H7 (cell line): ENCODE measurements at places on chromosomes 1 and 21.

DNA sequence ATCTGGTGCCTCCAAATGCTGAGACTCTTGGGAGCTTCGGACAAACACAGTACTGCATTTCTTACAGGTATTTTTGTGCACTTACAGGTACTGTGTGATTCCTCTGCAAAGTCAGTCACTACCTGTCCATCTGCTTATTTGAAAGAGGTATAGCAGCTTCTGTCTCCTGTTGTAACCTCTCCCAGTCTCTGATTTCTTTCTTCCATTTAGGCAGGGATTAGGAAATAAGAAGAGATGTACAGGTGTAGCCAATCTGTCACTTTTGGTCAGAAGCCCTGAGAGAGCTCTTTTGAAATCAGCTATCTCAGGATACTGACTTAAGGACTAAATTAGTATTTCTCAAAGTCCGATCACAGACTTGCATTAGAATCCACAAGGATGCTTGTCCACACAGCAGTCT lies 54.0 kb downstream of the AKT3 start:
- no peak for DNase-seq

GRCh38 chr1:186535388-186536133 lies 74.6 kb upstream of the PDC start:
- DNase-seq = no peak

DNA sequence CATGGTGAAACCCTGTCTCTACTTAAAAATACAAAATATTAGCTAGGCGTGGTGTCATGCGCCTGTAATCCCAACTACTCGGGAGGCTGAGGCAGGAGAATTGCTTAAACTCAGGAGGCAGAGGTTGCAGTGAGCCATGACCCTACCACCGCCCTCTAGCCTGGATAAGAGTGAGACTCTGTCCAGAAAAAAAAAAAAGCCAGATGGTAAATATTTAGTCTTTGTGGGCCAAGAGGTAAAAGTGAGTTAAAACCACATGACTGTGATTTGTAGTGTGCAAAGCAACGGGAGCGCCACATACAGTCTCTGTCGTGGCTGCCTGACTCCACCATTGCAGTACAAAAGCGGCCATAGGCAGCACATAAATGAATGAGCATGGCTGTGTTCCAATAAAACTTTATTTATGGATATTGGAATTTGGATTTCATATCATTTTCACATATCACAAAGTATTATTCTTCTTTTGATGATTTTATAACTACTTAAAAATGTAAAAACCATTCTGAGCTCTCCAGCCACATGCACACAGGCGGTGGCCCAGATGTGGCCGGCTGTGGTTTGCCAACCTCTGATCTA lies 51.8 kb upstream of the CASZ1 start:
- no peak for DNase-seq

GRCh38 chr1:72837781-72838180 lies 555.4 kb upstream of the NEGR1 start:
- DNase-seq = no peak

GRCh38 chr1:198267921-198268320 lies 111.1 kb downstream of the NEK7 start:
- DNase-seq = no peak

GRCh38 chr1:107545056-107545577 lies 404.3 kb downstream of the NTNG1 start:
- DNase-seq = no peak

DNA sequence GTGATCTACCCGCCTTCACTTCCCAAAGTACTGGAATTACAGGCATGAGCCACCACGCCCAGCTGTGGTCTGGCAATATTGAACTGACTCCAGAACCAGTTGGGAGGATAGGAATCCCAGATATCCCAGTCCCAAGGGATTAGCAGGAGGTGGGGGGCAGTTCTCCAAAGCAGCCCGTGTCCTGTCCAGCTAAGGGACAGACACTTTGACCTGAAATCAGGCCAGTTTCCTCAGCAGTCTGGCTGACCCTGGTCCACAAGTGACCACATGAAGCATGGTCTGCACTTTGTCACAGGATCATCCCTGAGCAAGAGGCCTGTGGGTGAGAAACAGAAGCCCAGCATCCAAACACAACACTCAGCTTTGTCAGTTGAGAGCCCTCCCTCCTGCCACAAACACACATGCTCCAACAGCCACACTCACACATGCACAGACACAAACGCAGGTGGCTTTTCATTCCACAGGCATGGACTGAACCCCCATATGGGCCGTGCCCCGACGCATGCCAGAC lies 2.7 kb upstream of the FDPS start:
- no peak for DNase-seq

GRCh38 chr1:114333690-114334089 lies 177.3 kb downstream of the TRIM33 start:
- no peak for DNase-seq

GRCh38 chr1:109218516-109218915 lies 4.8 kb downstream of the SARS1 start:
- DNase-seq = no peak

DNA sequence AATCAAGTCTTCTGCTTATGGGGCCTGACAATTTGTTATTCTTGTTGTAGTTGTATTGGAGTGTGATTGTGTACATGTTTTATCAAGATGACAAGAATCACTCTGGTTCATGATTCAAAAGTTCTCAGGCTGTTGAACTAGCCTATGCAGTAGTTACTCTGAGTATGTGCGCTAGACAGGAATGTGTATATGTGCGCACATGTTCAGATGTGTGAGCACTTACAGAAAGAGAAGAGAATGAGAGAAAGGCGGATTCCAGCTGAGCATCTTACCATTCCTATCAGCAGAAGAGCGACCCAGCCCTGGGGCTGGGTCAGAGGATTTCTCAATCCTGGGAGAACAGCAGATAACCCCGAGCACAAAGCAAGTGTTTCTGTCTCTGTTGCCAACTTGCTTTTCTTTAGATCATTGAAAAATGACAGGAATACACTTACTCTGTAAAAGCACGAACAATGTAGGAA lies 110.8 kb upstream of the HOOK1 start:
- no peak for DNase-seq

DNA sequence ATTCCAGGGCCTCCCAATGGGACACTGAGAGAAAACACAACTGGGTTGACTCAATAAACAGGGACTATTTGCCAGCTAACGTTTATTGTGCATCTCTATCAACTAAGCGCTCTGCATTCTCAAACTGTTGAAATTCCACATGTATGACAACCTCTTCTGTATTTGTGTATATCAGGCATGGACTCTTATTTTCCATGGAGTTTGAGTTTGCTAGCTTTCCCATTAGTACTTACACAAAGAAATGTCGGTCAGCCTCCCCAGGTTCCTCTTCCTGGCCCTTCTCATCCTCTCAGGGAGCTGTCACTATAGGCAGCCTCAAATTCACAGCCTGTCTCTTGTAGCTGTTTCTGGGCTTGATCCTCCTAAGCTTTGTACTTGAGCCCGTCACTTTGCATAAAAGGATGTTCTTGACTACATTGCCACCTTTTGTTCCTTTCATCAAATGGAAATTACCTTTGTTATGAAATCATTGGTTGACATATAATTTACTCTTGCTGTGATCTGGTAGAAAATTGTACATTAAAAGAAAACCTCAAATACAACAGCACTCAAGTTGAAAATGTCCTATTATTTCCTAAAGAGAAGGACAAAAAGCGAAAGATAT lies 60.0 kb upstream of the NTPCR start:
- DNase-seq = no peak

DNA sequence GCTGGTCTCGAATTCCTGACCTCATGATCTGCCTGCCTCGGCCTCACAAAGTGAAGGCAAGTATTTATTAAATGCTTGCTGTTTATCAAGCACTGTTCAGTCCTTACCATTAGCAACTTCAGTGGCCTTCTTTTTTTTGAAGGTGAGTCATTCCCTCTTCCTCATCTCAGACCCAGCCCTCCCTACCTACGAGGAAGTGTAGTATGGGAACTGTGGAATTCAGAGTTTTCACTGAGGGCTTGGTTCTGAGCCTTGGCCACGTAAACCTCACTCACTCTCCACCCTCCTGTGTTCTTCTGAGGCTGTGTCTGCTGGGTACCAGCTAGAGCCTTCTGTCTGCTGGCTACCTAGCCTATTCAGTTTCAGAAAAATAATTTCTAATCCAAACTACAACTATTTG lies 218.3 kb upstream of the SGIP1 start:
- DNase-seq = no peak

GRCh38 chr1:169886931-169887330 lies 6.8 kb downstream of the SCYL3 start:
- no peak for DNase-seq
